ENCODE measurements at places on chromosomes 3 and 15. TPM values are rescaled to one million over a fixed set of nuclear protein-coding genes. Genes with fewer than 3 reads are reported as not detected.

DNA sequence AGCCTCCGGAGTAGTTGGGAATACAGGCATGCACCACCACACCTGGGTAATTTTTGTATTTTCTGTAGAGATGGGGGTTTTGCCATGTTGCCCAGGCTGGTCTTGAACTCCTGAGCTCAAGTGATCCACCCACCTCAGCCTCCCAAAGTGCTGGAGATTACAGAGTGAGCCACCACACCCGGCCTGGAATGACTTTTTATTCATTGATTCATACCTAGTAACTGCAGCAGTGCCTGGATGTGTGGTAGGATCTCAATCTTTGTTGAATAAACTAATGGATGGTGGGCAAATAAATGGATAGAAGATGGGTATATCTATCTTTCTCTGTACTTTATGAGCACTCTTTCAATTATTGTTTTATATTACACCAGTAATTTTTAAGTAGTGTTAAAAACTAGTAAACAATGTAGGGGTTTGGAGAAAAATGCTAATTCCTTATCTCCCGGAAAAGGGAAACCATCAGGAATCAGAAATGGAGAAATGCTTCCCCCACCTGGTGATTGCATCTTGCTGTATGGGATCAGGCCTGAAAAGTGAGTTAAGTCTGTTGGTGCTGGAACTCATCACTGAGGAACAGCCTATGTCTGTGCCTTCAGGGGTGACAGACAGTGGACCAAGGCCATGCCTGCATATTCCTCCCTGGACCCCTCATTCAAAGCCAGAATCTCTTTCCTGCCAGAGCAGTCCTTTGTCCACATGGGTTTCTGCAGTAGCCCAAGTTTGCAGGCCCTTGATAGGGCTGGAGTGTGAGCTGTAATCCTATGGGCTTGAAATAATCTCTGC, 161.0 kb upstream of the CTDSPL start:
- DNase-seq, result no peak

GRCh38 chr15:71186267-71186666, 71.0 kb downstream of the THSD4 start:
- DNase-seq, result no peak

The DUSP7 gene
- 15.3 TPM for total RNA-seq

The CNBP gene
- 370 TPM for total RNA-seq

GRCh38 chr3:118577055-118577777, 457.4 kb downstream of the IGSF11 start:
- no peak for DNase-seq

DNA sequence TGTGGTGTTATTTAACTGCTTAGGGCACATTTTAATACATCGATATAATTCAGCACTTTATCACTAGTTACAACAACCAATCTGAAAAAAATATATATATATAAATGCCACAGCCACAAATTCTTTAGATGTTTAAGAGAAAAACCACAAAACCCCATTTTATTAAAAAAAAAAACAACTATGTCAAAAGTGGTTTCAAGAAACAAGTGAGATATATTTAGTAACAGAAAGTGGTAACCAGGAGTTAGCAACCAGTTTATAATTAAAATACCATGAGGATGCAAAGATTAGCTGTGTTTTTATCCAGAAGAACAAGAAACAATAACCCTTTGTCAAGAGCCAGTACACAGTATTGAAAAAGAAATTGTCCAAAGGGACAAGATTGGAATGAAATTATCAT, 14.8 kb upstream of the DIPK2A start:
- DNase-seq, result no peak

DNA sequence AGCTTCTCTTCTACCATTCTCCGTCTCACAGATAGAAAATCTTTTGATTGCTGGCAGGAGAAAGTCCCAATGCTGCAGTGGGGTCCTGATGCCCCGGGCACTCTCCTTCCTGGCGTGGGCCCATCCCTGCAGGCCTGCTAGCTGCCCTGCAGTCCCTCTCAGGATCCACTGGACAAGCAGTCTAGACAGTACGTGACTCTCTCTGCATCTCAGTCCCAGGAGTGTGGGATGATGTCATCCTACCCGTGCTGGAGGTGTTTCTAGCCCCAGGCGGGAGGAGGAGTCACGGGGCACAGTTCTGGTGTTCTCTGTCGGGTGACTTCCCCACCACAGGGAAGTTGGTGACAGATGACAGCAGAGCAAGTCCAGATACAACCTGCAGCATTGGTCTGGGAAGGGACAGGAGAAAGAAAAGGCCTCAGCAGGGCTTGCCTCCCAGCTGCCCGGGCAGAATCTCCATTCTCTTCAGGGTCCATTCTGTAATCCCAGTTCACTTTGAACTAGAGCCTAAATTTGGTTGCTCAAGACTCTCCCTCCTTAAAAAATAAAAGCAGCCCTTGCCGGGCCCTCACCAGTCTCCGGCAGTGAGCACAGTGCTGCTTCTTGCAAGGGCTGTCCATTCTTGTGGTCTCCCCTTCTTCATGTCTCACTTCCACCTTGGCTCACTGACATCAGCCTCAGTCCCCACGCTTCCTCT, 30.6 kb downstream of the SLC28A1 start:
- DNase-seq, result peak; percentile 69

- no peak for DNase-seq
Observed at GRCh38 chr15:70024521-70024920, 73.2 kb downstream of the TLE3 start.

DNA sequence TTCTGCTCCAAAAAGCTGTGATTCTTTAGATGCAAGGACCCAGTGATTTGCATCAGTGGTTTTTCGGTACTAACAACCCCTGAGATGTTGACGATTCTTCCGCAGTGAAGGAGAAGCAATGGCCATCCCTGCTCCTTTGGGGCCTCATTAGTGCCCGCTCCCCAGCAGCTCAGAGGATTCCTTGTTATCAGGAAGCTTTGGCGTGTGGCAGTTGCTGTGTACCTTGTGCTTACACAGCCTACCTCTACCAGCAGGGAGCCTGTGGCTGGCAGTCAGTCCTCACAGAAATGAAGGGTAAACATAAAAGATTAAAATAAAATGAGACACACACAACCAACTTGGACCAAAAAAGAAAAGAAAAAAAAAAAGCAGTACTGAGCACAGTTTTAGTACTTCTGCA, 55.2 kb downstream of the CNTN3 start:
- no peak for DNase-seq

The GP5 gene
- total RNA-seq, result 0.06 TPM

GRCh38 chr3:12624056-12624455, 39.9 kb downstream of the RAF1 start:
- DNase-seq, result no peak

- no peak for DNase-seq
Observed at GRCh38 chr15:31237043-31237324, 89.7 kb upstream of the KLF13 start.

The SCAANT1 gene
- not detected for total RNA-seq

GRCh38 chr3:42608581-42608980, 8.1 kb downstream of the NKTR start:
- no peak for DNase-seq

GRCh38 chr3:168847291-168847883, 751.7 kb upstream of the GOLIM4 start:
- DNase-seq, result peak; percentile 32

- no peak for DNase-seq
Observed at GRCh38 chr3:195173657-195174056, 97.3 kb downstream of the XXYLT1 start.

The FANCD2OS gene
- not detected for total RNA-seq

DNA sequence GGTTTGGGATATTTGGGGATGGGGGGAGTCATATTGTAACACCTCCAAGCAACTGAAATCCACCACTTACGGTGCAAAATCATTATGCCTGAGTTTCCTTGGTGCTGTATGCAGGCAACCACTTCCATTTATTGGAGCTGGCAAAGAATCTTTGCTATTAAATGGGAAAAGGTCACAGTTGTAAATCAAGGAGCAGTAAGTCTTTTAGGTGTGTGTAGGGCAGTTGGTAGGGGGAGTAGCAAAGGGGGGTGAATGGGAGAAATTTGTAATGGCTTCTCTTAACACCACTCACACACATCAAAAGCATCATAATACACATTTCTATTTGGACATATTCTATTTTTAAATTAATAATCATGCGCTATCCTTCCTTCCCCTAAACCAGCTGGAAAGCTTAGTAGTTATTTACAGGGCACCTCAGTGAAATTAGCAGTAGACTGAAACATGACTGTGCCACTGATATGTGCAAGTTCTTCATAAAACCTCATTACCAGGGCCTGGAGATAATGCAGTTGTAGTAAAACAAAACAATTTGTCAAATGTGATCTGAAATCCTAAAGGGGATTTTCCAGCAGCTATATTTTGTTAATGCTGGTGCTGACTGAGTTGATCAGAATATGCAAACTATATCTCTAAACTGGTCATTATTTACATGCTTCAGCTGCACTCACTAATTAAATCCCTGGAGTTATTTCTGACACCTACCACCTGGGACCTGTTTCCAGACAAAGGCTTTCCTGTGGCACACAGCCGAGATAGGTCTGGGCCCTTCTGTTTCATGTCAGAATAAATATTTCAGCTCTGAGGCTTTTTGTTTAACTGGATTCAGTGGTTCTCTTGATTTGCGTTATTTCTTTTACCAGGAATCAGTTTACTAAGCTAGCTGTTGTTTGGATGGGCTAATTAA, 90.1 kb downstream of the B3GALNT1 start:
- no peak for DNase-seq

- DNase-seq, result peak; percentile 97
Observed at GRCh38 chr3:110815008-110815583, 256.5 kb upstream of the NECTIN3 start.

- DNase-seq, result no peak
Observed at GRCh38 chr3:124202754-124203153, 210.8 kb upstream of the ROPN1 start.

DNA sequence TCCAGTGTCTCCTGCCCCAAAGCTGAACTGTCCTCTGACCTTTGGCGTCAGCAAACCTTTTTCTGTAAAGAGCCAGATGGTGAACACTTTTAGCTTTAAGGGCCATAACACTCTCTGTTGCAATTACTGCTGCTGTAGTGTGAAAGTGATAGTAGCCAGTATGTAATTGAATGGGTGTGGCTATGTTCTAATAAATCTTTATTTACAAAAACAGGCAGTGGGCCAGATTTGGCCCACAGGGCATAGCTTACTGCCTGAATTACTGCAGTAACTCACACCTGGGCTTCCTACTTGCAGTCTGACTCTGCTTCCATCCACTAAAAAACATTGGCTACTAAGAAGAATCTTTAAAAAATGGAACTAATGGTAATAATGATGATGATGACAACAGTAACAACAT, 68.0 kb upstream of the SLC6A11 start:
- DNase-seq, result no peak

DNA sequence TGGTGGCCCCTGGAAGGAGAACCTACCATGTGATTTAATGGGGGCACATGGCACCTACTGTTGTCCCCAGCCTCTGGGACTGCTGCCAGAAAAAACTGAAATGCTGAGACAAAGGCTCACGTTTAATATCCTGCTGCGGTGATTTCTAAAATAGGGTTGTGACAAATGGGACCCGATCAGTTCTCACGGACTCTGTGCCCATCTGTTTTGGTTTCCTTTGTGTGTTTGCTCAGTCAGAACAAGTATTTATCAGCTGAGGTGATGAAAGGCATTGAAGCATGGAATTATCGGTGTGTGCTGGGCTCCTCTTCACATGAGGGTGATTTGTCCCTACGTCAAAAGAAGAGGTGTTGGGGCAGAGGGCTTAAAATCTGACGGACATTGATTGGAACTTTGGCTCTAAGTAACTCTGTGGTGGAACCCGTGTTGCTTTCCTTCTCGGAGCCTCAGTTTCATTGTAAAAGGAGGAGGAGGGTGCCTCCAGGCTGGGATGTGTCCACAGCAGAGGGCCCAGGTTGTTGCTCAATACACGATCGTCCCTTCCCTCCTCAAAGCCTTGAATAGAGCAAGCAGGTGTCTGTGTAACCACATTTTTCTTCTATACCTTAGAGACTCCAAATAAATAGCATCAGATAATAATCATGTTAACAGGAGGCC, 283.3 kb upstream of the RGMA start:
- no peak for DNase-seq

The LMAN1L gene
- 0.06 TPM for total RNA-seq

The SEMA3B gene
- total RNA-seq, result 4.1 TPM

Data from LHCN-M2 (cell line).